ENCODE measurements at places on chromosomes 11 and 22. TPM values are rescaled to one million over a fixed set of nuclear protein-coding genes. Genes with fewer than 3 reads are reported as not detected.

The APOA4 gene
- not detected for total RNA-seq

- H3K27ac ChIP-seq: peak overlapping the region; percentile 59
- DNase-seq: no peak
- H3K27me3 ChIP-seq: no peaks in the 10 kb centered on the region
- H3K4me1 ChIP-seq: peaks cover 18% of the 10 kb centered on the region
Measured at GRCh38 chr11:73598719-73599379, 937 bp upstream of the FAM168A start.

- H3K27ac ChIP-seq: no peak overlapping the region
- H3K27me3 ChIP-seq: peaks cover 23% of the 10 kb centered on the region
- H3K4me3 ChIP-seq: no peak overlapping the region
- DNase-seq: no peak
Measured at GRCh38 chr22:33025675-33026074, 32.5 kb downstream of the SYN3 start.

The OR5AR1 gene
- total RNA-seq: not detected

- no peak for DNase-seq
- no peaks in the 10 kb centered on the region for H3K27me3 ChIP-seq
- no peaks in the 10 kb centered on the region for H3K36me3 ChIP-seq
- H3K27ac ChIP-seq: no peak overlapping the region
- H3K4me1 ChIP-seq: peaks cover 31% of the 10 kb centered on the region
Measured at GRCh38 chr11:33638608-33639007, 62.0 kb downstream of the C11orf91 start.

DNA sequence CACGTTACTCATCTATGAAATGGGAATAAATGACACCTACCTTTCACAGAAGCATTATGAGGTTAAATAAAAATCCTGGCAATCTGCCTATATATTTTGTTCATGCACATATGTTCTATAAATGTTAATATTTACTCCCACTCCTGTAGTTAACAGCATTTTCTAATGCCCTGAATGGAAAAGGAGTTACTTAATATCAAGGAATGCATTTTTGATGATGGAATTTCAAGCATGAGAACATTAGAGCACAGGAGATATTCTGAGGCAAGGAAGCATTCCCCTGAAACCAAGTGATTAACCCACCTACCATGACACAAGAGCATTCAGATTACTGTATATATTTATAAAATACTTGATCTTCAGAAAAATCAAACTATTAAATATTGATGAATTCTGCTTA, 102.1 kb downstream of the ARHGAP32 start:
- H3K27ac ChIP-seq: no peak overlapping the region
- no peak overlapping the region for H3K4me3 ChIP-seq
- no peaks in the 10 kb centered on the region for H3K36me3 ChIP-seq
- no peaks in the 10 kb centered on the region for H3K27me3 ChIP-seq

DNA sequence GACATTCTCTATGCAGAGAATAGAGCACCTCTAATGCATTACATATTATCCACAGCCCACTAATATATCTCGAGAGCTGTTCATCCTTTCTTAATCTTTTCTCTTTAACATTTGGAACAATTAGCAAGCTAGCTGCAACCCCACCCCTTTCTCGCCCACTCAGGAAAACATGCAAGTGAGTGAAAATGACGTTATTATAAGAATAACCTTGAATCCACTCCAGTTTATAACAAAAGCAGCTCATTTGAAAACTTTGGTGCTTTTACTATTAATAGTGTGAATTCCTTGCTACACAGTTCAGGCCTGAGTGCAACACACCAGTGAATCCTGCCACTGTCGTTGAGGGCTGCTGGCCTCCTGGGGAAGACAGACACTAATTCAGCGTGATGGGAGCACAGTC, 63.3 kb upstream of the BMAL1 start:
- no peaks in the 10 kb centered on the region for H3K36me3 ChIP-seq
- H3K27me3 ChIP-seq: no peaks in the 10 kb centered on the region
- DNase-seq: peak; percentile 57
- H3K4me1 ChIP-seq: peaks cover 36% of the 10 kb centered on the region
- H3K4me3 ChIP-seq: no peak overlapping the region

DNA sequence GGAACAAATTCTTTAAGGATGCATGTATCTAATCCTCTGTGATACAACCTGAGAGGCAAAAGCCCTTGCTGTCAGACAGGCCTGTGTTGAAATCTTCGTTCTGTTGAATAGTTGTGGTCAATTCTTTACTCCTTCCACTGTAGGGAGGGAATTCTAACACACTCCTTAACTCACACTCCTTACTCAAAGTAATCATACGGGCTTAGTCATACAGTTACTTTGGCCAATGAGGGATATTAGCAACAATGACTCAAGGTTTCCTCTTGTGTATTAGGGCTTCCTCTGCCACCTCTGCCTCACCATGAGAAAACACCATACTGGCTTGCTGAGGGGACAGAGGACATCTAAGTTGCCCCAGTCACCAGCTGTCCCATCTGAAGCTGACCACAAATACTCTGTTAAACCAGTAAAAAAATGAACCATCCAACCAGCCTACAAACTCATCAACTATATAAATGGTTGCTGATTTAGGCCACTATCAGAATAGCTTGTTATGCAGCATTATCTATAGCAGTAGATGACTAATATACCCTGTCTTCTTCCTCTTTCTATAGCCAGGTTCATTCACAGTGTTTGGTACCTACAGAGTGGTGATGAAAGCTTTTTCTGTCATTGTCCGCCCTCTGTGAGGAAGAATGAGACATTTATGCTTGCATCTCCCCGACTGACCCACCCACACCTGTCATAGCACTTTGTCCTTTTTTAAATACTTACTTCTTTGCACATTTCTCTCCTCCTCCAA, 322.8 kb upstream of the SYN3 start:
- no peaks in the 10 kb centered on the region for H3K27me3 ChIP-seq
- H3K4me3 ChIP-seq: no peak overlapping the region
- DNase-seq: peak; percentile 97
- no peaks in the 10 kb centered on the region for H3K36me3 ChIP-seq
- H3K4me1 ChIP-seq: peaks cover 13% of the 10 kb centered on the region
- H3K27ac ChIP-seq: peak overlapping the region; percentile 62

The APOA5 gene
- total RNA-seq: not detected

The TMPRSS4 gene
- total RNA-seq: not detected

GRCh38 chr22:31635638-31636306, 26.2 kb downstream of the PISD start:
- H3K27me3 ChIP-seq: no peaks in the 10 kb centered on the region
- H3K27ac ChIP-seq: no peak overlapping the region
- H3K36me3 ChIP-seq: no peaks in the 10 kb centered on the region
- no peak overlapping the region for H3K4me3 ChIP-seq

GRCh38 chr22:49208004-49208402, 619.7 kb downstream of the BRD1 start:
- H3K27me3 ChIP-seq: no peaks in the 10 kb centered on the region
- H3K4me1 ChIP-seq: no peaks in the 10 kb centered on the region
- no peaks in the 10 kb centered on the region for H3K36me3 ChIP-seq

The OR5D14 gene
- not detected for total RNA-seq

- peaks cover 28% of the 10 kb centered on the region for H3K4me1 ChIP-seq
- no peak for DNase-seq
- no peak overlapping the region for H3K27ac ChIP-seq
- no peaks in the 10 kb centered on the region for H3K27me3 ChIP-seq
Measured at GRCh38 chr11:110985547-110985946, 260.0 kb upstream of the POU2AF2 start.

DNA sequence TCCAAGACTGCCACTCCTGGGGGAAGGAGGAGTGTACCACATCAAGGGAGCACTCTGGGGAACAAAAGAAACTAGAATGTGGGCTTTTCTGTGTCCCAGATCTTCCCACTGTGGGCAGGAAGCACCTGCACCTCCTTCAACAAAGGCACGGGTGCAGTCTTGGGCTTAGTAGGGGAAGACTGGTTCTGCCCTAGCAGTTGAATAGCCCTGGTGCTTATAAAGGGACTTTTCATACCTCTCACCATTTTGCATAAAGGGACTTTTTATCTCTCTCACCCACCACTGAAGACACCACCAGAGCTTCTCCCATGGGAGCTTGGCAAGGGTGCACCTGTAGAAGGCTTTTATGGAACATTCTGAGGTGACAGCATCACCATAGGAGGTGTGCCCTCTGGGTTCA, 65.8 kb upstream of the MS4A8 start:
- DNase-seq: no peak
- H3K4me3 ChIP-seq: no peak overlapping the region
- H3K27ac ChIP-seq: no peak overlapping the region

- no peak for DNase-seq
- no peaks in the 10 kb centered on the region for H3K36me3 ChIP-seq
- no peaks in the 10 kb centered on the region for H3K4me1 ChIP-seq
- H3K27ac ChIP-seq: no peak within 1 kb of the TSS
- H3K4me3 ChIP-seq: no peak within 1 kb of the TSS
Measured at GRCh38 chr11:7088921-7089320, at the start of gene RBMXL2. TSS of gene RBMXL2 (plus strand) at chr11:7088998. CDS start at chr11:7089121, 123 bp downstream.

The PISD gene
- 34.2 TPM for total RNA-seq

- peaks cover 5% of the 10 kb centered on the region for H3K4me1 ChIP-seq
- DNase-seq: peak; percentile 97
- no peaks in the 10 kb centered on the region for H3K36me3 ChIP-seq
- peak overlapping the region; percentile 59 for H3K4me3 ChIP-seq
Measured at GRCh38 chr11:126585774-126586491, 230.4 kb downstream of the ST3GAL4 start.

The PANX2 gene
- total RNA-seq: not detected

- H3K36me3 ChIP-seq: no peaks in the 10 kb centered on the region
- no peak overlapping the region for H3K27ac ChIP-seq
- H3K4me3 ChIP-seq: no peak overlapping the region
- DNase-seq: peak; percentile 90
- peaks cover 30% of the 10 kb centered on the region for H3K4me1 ChIP-seq
Measured at GRCh38 chr11:76604626-76605241, 65.8 kb downstream of the LRRC32 start.

The C11orf16 gene
- total RNA-seq: not detected

- peaks cover 38% of the 10 kb centered on the region for H3K36me3 ChIP-seq
- peaks cover 21% of the 10 kb centered on the region for H3K4me1 ChIP-seq
- DNase-seq: no peak
- no peaks in the 10 kb centered on the region for H3K27me3 ChIP-seq
- no peak overlapping the region for H3K4me3 ChIP-seq
Measured at GRCh38 chr11:117172724-117173421, 5.7 kb upstream of the SIDT2 start.

The ROBO4 gene
- 1.3 TPM for total RNA-seq

- H3K27ac ChIP-seq: no peak overlapping the region
- 0 out of 2 replicates have a peak, but pooled peaks cover under 1% of the 10 kb centered on the region for H3K27me3 ChIP-seq
- H3K36me3 ChIP-seq: no peaks in the 10 kb centered on the region
- no peaks in the 10 kb centered on the region for H3K4me1 ChIP-seq
Measured at GRCh38 chr22:24875862-24876506, 70.0 kb downstream of the SGSM1 start.

GRCh38 chr11:93589347-93589746, 46.2 kb upstream of the SMCO4 start:
- no peaks in the 10 kb centered on the region for H3K36me3 ChIP-seq
- no peak for DNase-seq
- H3K27me3 ChIP-seq: peaks cover 4% of the 10 kb centered on the region
- no peaks in the 10 kb centered on the region for H3K4me1 ChIP-seq
- H3K27ac ChIP-seq: no peak overlapping the region

The MRGPRX4 gene
- total RNA-seq: not detected

GRCh38 chr11:69099180-69099579, 50.4 kb downstream of the TPCN2 start:
- 0 out of 2 replicates have a peak, but pooled peaks cover 16% of the 10 kb centered on the region for H3K27me3 ChIP-seq
- H3K27ac ChIP-seq: no peak overlapping the region
- no peaks in the 10 kb centered on the region for H3K4me1 ChIP-seq
- no peaks in the 10 kb centered on the region for H3K36me3 ChIP-seq
- no peak for DNase-seq

GRCh38 chr11:76062733-76063132, 143.6 kb downstream of the WNT11 start:
- H3K36me3 ChIP-seq: no peaks in the 10 kb centered on the region
- no peaks in the 10 kb centered on the region for H3K27me3 ChIP-seq
- H3K4me1 ChIP-seq: no peaks in the 10 kb centered on the region
- DNase-seq: no peak

- H3K4me3 ChIP-seq: no peak overlapping the region
- no peaks in the 10 kb centered on the region for H3K27me3 ChIP-seq
- no peak overlapping the region for H3K27ac ChIP-seq
Measured at GRCh38 chr11:126489836-126490660, 134.6 kb downstream of the ST3GAL4 start.

The CEND1 gene
- total RNA-seq: 2.8 TPM

DNA sequence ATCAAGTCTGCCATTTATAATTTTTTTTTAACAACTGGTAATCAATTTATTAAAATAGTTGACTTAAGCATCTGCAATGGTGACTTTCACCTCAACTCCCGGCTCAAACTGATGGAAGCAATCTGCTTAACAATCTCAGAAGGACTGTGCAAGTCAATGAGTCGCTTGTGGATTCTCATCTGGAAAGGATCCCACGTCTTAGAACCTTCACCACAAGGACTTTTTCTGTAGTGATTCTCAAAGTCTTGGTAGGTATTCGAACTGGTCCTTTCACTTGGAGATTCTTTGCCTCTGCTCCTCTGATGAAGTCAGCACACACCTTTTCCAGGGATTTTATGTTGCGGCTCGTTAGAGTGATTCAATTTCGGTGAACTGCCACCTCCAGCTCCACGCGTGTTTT, 7.3 kb downstream of the RSF1 start:
- no peaks in the 10 kb centered on the region for H3K27me3 ChIP-seq
- no peak overlapping the region for H3K4me3 ChIP-seq
- peak; percentile 47 for DNase-seq
- peaks cover under 1% of the 10 kb centered on the region for H3K4me1 ChIP-seq
- H3K27ac ChIP-seq: no peak overlapping the region
- H3K36me3 ChIP-seq: no peaks in the 10 kb centered on the region

GRCh38 chr11:105070306-105070705, 25.2 kb upstream of the CARD16 start:
- no peaks in the 10 kb centered on the region for H3K4me1 ChIP-seq
- no peaks in the 10 kb centered on the region for H3K36me3 ChIP-seq
- DNase-seq: no peak
- no peak overlapping the region for H3K4me3 ChIP-seq

DNA sequence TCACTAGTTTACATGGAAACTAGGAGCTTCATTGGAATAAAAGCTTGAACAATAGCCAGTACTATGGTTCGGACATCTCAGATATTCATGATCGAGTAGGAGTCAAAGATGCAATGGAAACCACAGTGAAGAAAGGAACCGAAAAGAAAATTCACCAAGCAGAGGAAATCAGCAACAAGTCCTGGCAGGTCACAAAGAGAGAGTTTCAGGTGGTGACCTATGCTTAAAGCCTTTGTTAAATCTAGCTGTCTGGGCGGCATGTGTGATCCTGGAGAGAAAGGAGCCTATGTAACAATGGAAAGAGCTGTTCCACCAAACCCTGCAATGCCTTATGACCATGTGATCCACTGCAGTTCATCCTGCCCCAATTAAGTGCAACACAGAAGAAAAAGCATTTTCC, 68.9 kb upstream of the POU2AF2 start:
- peaks cover 7% of the 10 kb centered on the region for H3K4me1 ChIP-seq
- no peak for DNase-seq
- no peak overlapping the region for H3K27ac ChIP-seq
- no peak overlapping the region for H3K4me3 ChIP-seq
- no peaks in the 10 kb centered on the region for H3K27me3 ChIP-seq

The CALCA gene
- total RNA-seq: 1.3 TPM

The RFPL3 gene
- total RNA-seq: not detected

The HOATZ gene
- not detected for total RNA-seq

- H3K4me1 ChIP-seq: no peaks in the 10 kb centered on the region
- no peaks in the 10 kb centered on the region for H3K36me3 ChIP-seq
- no peak overlapping the region for H3K4me3 ChIP-seq
- DNase-seq: no peak
- H3K27me3 ChIP-seq: no peaks in the 10 kb centered on the region
Measured at GRCh38 chr22:42324990-42325710, 54.7 kb upstream of the TCF20 start.
